Esophagus mucosa (tissue), 1 donor: ENCODE measurements at places on chromosomes 7 and 10.

- ATAC-seq, result no peak
Observed at GRCh38 chr10:78619115-78619851, 449.5 kb upstream of the ZMIZ1 start.

- no peak for ATAC-seq
Observed at GRCh38 chr7:28725045-28725642, 233.0 kb downstream of the TRIL start.

GRCh38 chr10:88866454-88866853, 13.6 kb upstream of the STAMBPL1 start:
- peak; percentile 96 for ATAC-seq

DNA sequence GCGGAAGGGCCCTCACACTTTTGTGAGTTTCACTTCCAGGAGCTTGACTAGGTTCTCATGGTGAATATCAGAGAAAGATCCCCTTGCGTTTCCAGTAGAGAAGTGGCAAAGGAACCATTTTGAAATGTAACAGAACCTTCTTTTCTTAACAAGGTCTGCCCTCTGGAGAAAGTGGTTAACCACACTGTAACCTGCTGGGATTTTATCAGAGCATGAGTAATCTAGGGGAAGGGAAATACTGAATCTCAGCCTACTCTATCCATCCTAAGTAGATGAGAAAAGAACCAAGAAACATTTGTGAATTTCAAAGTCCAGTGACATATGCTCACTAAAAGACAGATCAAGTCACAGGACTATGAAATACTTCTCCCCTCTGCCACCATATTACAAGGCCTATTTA, 235.5 kb downstream of the ZEB1 start:
- ATAC-seq, result no peak

DNA sequence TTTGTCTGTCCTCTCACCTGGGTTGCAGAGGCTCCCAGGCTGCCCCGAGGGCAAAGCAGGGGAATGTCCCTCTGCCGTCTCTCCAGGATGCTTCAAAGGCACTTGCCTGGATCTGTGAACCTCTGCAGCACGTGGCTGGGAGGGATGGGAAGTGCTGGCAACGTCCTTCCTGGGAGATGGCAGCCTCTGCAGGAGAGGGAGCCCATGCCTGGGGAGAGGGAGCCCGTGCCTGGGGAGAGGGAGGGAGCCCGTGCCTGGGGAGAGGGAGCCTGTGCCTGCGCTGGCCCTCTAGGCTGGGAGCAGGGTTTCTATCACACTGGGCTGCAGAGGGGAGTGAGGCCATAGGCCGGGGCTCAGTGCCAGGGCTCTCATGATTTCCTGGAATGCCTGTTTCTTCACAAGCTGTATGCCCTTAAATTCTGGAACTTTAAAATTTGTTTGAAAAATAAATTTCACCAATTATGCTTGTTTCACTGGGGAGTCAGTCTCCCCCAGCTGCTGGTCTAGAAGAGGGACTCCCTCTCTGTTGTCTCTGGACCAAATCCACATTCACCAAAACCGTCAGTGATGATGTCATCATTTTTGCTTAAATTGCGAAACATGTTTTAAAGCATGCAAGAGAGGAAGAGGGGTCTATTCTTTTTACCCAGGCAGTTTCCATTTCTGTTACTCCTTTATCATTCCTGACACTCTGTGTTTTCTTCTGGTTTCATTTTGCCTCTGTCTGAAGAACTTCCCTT, 135.7 kb downstream of the DNAJB6 start:
- ATAC-seq, result no peak

- ATAC-seq, result peak; percentile 76
Observed at GRCh38 chr10:11205030-11205772, 187.5 kb downstream of the CELF2 start.

DNA sequence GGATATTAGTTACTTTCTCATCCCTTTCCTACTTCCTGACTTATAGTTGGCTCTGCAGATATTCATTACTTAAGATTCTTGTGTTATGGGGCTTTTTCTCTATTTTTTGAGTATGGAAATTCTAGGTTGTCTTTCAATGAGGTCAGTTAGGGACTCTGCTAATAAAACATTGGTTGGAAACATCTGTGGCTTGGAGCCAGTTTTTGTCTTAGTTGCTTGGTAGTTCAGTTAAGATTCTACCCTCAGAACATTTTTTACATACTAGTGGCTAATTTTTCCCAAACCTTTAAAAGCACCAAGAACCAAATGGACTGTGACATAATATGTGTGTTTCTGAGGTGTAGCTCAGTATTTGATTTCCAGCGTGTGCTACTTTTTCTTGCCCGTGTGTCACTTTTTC, 305.6 kb upstream of the FZD1 start:
- no peak for ATAC-seq

DNA sequence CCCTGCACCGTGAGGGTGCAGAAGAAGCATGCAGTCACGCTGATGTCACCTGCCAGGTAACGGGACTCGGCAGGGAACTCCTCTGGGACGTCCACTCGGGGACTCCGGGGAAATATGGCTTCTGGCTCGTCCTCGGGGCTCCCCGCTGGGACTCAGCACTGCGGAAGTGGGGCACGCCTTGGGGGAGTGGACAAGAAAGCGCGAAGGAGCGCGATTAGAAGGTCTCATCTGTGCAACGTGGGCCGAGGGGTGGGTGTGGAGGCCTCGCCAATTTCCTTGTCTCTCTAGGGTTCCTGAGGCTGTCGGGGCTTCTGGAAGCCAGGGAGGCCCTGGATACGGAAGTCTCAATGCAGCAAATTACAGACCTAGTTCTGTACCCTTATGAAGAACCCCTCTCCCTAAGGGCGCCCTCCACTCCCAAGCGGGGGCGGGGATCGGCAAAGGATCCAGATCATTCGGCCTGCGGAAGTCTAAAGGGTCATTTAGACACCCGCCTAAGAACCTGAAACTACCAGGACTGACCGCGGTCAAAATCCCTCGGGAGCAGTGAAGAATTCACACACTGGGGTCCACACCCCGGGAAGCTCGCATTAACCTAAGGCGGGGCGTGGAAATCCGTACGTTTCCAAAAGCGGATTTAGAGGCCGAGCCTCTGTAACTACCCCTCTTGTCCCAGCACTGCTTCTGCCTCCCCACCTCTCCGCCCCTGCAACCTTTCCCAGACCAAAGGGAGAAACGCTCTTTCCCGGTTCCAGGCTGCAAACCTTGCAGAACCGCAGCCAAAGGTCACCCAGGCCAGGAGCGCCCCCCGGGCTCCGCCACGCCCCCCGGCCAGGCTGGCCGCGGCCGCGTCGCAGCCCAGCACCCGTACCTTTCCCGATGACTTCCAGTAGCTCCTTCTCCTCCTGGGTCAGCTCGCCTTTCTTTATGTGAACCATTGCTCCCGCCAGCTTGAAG, 640 bp downstream of the ANKMY2 start:
- ATAC-seq, result peak; percentile 29

GRCh38 chr7:96359876-96360275, 38.0 kb upstream of the SLC25A13 start:
- no peak for ATAC-seq

GRCh38 chr10:48456361-48456804, 148.5 kb downstream of the ARHGAP22 start:
- no peak for ATAC-seq

DNA sequence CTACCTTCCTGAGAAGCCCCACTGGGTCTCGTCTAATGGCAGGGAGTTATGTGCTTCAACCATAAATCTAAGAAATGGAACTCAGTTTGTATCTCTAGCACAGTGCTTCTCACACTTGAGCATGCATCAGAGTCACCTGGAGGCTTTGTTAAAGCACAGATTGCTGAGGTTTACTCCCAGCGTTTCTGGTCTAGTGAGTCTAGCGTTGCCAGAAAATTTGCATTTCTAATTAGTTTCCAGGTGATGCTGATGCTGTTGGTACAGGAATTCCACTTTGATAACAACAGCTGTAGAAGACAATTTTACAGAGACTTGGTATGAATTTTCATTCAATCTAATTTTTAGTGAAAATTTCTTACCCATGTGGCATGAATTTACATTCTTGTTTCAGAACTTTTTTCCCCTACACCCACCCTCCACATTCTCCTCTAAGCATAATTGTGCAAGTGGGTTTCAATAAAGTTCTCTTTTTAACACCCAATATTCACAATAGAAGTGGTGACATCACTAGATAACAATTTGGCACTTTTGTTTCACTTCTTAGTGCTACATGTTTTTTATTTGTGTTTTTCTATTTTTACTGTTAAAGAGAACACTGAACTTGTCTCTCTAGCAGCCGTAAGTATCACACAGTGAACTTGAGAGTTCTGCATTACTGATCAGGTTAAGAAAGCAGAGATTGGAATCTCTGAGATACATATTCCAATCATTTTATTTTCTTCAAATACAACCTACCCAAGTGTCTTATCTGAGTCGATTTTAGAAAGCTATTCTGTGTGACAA, 48.4 kb upstream of the BET1 start:
- peak; percentile 31 for ATAC-seq

GRCh38 chr10:50369931-50370330, 118.6 kb upstream of the ASAH2 start:
- ATAC-seq, result no peak

DNA sequence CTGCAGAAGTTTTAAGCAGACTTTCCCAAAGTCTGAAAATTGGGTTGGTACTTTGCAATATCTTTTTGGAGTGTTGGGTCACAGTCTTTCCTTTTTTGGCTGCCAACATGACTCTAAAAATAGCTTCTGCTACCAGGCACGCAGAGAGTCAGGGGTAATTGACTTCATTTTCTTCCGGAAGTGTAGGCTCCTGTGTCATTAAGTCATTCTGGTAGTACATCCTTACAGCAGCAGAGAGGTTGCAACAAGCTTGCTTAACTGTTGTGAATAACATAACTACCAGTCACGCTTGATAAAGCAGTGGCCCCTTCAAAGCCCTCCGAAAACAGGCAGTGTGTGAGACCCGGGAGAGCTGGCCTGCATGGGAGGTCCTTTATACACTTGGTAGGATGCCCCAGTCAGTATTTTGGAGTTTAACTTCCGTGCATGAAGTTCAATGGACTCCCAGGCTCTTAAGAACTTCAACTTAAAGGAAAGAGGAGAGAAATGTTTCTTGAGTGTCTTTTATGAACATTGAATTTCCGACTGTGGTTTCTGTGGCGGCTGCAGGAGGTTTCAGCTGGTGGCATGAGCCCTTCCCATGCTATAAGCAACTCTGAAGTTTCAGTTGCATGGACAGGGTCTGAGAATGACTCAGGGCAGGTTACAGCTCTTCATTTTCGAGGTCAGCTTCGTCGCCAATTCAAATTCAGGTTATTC, 310.7 kb downstream of the GALNT17 start:
- ATAC-seq, result no peak

- no peak for ATAC-seq
Observed at GRCh38 chr10:130545697-130546096, 409.5 kb downstream of the GLRX3 start.

- no peak for ATAC-seq
Observed at GRCh38 chr10:100864036-100864885, 48.5 kb upstream of the SLF2 start.

GRCh38 chr7:92832534-92833023, 3.8 kb downstream of the CDK6 start:
- no peak for ATAC-seq

DNA sequence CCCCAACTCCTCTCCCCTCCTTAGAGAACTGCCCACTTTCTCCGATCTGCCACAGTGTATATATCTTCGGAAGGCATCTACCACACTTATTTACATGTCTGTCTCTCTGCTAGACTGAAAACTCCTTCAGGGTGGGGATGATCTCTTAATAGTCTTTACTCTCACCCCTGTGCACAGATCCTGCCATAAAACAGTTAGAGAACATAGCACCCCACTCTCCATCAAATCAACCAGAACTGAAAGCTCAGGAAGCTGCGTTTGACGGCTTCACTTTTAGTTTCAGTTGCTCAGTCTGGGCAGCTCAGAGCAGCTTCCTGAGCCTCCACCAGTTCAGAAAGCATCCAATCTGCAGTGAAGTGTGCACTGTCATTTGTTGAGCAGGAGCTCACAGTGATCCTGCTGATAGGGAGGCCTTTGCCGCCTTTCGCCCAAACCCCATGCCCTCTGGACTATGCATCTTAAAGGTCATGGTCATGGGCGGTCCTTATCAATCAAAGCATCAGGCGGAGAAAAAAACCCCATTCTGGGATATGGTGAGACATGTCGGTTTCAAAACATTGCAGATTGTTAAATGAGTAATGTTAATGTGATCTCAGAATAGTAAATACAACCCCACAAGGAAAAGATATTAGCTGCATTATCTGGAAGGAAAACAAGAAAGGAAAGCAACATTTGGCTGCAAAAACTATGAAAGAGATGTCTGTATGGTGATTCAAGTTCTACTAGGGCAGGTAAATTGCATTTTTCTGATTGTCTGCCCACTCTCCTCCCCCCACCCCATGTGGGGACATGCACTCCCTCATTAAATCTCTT, 167.1 kb upstream of the ADO start:
- ATAC-seq, result peak; percentile 56

DNA sequence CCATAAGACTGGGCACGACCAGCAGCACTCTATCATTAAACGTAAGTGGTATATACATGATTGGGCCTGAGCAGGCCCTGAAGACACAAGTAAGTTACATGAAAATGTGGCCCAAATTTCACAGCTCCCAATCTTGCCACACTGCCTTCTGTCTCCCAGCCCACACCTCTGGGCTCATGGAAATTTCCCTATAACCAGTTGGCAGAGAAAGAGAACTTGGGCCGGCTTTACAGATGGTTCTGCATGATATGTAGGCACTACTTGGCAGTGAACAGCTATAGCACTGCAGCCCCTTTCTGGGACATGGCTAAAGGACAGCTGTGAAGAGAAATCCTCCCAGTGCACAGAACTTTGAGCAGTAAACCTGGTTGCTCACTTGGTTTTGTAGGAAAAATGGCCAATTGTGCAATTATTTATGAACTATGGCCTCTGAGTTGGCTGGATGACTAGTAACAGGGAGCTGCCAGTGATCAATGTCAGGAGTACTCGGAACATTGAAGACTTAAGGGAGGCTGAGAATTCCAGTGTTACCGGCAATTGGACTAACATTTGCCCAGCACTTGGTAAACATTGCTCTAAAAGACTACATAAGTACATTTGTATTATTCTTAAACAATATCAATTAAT, 1006.6 kb upstream of the LRRN3 start:
- ATAC-seq, result no peak

- ATAC-seq, result no peak
Observed at GRCh38 chr7:8388257-8388625, 45.2 kb upstream of the NXPH1 start.

GRCh38 chr7:77331938-77332695, 84.0 kb downstream of the GSAP start:
- ATAC-seq, result peak; percentile 85

GRCh38 chr7:87886875-87887274, 10.6 kb downstream of the DBF4 start:
- no peak for ATAC-seq
